Stimulated activated CD4-positive, alpha-beta T cell treated with anti-CD3 and anti-CD28 coated beads, Interleukin-12 subunit alpha, Interleukin-12 subunit beta, amount 100 ng/mL, for 24 hours (primary cell): ENCODE measurements at places on chromosomes 3 and 15.

GRCh38 chr15:33135355-33135781 is 59.1 kb downstream of the FMN1 start:
- DNase-seq = no peak

GRCh38 chr15:39579487-39580116 is 1.3 kb upstream of the THBS1 start:
- no peak for DNase-seq

DNA sequence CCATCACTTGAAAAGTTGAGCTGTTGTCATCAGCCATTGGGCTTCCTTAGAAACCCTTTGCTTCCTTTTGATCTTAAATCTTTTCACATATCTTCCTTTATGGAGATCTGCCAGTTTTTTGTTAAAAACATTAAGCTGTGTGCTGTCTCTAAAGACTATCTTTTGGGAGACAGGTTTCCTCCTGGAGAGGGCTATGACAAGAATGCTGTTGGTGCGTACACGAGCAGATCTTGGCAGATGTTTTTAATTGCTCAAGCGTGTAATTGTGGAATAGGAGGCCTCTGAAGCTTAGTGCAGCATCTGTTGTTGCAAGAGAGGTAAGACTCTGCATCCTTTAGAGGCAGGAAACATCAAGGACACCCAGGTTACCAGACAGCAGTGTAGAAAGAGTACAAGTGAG is 56.8 kb downstream of the PHLDB2 start:
- DNase-seq = no peak

DNA sequence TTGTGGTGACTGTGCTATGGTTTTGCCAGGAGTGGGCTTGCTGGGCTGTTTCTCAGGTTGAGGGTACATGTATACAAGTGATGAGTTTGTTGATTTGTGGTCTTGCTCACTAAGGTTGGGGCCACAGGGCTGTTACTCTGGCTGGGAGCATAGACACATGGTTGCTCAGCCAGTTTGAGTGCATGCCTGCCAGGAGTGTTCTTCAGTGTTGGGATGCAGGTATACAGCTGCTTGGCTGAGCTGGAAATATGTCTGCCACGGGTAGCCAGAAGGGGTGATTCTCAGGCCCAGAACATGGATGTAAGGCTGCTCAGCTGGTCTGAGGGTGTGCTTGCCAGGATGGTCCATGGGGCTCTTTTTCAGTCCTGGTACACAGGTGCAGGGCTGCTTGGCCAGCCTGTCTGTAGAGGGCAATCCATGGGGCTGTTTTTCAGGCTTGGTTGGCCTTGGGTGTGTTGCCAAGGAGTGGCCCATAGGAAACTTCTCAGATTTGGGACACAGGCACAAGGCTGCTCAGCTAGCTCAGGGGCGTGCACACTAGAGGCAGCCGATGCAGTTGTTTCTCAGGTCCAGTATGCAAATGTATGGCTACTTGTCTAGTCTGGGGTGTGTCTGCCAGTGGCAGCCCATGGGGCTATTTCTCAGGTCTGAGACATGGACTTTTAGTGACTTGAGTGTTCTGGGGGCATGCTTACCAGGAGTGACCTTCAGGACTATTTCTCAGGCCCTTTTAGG is 5.3 kb upstream of the ARHGAP31 start:
- DNase-seq = no peak

- no peak for DNase-seq
Measured at GRCh38 chr3:11498646-11499045, 145.1 kb downstream of the VGLL4 start.

GRCh38 chr15:70476441-70476840 is 286.9 kb downstream of the UACA start:
- DNase-seq = no peak

DNA sequence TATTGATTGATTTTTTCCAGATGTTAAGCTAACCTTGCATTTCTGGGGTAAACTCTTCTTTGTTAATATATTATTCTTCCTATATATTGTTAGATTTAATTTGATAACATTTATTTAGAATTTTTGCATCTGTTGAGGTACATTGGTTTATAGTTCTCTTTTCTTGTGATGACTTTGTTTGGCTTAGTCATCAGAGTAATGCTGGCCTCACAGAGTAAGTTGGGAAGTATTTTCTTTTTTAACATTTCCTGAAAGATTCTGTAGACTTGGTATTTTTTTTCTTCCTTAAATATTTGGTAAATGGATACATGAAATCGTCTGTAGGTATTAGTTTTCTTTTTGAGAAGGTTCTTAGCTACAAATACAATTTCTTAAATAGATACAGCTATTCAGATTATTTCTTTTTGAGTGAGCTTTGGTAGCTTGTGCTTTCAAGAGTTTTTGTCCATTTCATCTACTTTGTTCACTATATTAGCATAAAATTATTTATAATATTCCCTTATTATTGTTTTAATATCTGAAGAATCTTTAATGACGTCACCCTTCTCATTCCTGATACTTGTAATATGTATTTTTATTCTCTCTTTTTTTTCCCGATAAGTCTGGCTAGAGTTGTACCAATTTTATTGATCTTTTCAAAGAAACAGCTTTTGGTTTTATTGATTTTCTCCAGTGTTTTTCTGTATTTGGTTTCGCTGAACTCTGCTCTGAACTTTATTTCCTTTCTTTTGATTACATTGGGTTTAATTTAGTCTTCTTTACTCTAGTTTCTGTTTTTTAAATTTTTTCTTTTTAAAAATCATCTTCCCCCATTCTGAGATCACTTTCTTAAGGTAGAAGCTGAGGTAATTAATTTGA is 6.5 kb upstream of the HPS3 start:
- DNase-seq = no peak

GRCh38 chr3:129330409-129330808 is 51.7 kb downstream of the HMCES start:
- DNase-seq = no peak

GRCh38 chr15:80815106-80815505 is 35.9 kb downstream of the CEMIP start:
- DNase-seq = no peak

DNA sequence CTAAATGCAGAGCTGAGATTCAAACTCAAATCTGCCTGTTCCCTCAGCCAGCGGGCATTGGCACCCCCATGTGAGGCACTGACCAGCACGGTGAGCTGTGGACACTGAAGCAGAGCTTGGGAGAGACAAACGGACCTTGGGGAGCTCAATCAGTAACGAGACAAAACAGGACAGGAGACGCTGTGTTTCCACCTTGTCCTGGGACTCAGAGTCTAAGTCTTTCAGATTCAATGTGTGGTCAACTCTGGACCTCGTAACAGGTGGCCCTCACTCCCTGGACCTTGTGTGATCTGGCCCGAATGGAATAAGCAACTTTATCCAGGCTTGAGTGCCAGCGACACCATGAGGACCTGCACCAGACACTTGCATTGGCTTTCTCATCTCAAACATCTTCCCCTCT is 232.5 kb downstream of the UACA start:
- no peak for DNase-seq

GRCh38 chr15:69149803-69150202 is 10.6 kb upstream of the GLCE start:
- no peak for DNase-seq

GRCh38 chr3:100756441-100756840 is 47.1 kb downstream of the TFG start:
- no peak for DNase-seq

DNA sequence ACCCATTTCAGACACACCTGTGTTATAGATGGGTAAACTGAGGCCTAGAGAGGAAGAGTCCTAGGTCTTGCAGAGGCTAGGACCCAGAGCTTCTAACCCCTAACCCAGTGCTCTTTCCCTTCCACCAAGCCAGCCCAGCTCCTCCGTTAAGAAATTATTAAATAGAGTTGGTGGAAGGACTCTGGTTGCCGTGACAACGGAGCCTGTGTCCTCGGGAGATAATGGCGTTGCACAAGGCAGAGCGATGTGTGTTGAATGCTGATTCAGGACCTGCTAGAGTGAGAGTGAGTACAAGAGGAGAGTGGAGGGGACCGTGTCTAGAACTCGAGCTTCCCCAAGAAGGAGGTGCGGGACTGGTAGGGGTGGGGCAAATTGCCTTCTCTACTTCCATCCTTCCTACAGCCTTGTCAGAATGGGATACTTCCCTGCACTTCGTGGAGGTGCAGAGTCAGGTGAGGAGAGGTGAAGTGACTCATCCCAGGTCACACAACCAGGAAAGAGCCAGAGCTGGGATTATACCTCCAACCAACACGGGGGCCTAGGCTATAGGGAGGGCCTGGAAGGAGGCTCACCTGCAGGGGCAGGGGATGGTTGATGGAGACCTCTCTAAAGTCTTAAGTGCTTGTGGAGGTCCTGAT is 8.6 kb downstream of the SLC6A1 start:
- DNase-seq = no peak

DNA sequence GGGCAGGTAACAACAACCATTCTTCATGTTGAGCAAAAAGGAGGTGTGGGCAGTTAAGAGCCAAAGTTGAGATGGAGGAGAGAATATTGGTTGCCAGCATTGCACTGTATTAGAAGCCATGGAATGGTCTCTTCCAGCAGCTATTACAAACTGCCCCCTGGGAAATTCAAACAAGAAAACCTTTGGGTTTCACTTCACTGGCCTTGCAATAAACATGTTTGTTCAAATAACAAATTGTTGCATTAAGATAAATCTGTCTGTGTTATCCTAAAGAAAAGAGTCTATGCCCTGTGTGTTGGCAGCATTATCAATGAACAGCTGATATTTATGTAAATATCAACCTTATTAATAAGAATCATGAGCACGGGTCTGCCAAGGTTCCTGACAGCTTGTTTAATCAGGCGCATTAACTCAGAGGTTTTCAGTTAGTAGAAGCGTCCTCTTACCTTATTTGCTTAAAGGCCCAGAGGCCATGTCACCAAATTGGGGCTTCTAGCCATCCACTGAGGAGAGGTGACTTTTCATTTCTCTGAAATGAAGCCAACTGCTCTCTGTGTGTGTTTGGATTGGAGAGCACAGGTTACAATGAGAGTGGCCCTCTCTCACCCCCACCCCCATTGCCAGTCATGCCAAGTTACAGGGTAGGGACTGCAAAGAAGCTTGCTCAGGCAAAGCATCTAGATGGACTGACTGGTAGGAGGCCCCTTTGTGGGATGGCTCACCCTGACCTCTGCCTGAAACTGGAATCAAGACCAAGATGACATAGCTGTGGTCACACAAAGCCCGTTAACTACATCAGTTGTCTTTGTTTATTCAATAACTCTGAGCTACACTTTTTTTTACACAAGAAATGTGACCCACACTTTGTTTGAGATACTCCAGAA is 10.5 kb downstream of the FILIP1L start:
- DNase-seq = no peak

DNA sequence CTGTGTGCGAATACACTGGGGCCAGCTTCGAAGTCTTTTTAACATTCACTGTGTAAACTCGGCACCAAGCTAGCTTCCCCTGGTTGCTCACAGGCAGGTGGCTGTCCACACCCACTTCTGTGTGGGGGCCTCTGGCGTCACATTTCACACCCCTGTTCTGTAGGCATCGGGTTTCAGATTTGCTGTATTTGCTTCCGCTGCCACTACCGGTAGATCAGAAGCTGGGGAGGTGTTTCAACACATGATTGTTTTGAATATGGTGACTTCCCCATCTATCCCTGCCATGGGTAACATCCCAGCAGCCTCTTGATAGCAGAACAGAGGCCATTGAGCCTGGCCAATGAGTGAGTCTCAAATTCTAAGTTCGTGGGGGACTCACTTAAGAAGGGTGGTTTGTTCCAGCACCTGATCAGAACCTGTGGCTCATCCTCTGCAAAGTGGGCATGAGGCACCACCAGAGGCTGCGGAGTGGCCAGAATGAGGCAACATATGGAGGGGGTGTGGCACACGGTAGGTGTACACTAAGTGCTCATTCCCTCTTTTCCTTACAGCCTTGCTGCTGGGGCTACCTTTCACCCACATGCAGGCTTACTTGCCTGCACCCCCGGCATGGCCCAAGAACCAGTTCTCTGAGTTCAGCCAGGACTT is 61.5 kb downstream of the IQSEC1 start:
- peak; percentile 79 for DNase-seq

GRCh38 chr3:95408464-95408862 is 1345.6 kb downstream of the NSUN3 start:
- no peak for DNase-seq

GRCh38 chr3:169591983-169592644 is 71.4 kb downstream of the MECOM start:
- no peak for DNase-seq

- no peak for DNase-seq
Measured at GRCh38 chr3:133494469-133494868, 79.0 kb upstream of the CDV3 start.

- no peak for DNase-seq
Measured at GRCh38 chr15:88745696-88746095, 57.5 kb upstream of the ACAN start.

- no peak for DNase-seq
Measured at GRCh38 chr15:38648121-38648843, 83.7 kb upstream of the RASGRP1 start.

DNA sequence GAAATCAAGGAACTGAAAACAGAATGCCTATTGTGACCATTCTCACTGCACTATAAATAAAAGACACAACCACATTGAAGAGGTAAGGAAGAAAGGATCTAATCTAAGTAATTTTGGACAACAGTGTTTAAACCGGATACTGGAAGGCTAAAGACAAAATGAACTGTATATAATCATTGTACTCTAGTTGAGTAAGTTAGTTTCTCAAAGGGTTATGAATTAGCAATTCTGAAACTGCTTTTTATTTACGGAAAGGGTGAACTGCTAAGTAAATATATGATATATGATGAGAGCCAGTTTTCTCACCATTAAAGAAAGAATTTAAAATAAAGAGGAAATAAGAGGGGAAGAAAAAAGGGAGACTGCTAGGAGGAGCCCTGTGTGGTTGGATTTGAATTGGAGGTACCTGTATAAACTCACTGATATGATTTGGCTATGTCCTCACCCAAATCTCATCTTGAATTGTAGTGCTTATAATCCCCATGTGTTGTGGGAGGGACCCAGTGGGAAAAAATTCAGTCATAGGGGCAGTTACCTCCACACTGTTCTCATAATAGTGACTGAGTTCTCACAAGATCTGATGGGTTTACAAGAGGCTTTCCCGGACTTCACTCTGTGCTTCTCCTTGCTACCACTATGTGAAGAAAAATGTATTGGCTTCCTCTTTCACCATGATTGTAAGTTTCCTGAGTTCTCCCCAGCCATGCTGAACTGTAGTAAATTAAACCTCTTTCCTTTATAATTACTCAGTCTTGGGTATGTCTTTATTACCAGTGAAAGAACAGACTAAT is 607.7 kb downstream of the PYDC2 start:
- no peak for DNase-seq

- DNase-seq = no peak
Measured at GRCh38 chr3:25380222-25380739, 47.8 kb upstream of the RARB start.

GRCh38 chr3:59467476-59467875 is 417.7 kb upstream of the CFAP20DC start:
- DNase-seq = no peak

DNA sequence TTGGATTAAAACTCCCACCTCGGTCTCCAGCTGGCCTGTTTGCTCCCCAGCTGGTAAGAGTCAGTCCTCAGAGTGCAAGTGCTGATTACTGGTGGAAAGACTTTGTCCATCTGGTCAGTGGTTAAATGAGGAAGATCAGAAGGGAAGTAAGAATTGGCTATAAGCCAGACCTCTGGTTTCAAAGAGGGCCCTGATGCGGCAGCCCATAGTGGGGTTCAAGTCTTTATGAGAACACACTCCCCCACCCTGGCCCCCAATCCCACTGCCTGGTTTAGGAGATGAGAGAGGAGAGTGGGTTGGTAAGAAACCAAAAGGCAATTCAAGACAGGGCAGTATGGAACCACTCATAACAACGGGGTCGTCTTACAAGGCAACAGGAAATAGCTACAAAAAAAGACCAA is 65.0 kb downstream of the FRMD4B start:
- DNase-seq = no peak
